ENCODE measurements at places on chromosomes 1 and 21.

DNA sequence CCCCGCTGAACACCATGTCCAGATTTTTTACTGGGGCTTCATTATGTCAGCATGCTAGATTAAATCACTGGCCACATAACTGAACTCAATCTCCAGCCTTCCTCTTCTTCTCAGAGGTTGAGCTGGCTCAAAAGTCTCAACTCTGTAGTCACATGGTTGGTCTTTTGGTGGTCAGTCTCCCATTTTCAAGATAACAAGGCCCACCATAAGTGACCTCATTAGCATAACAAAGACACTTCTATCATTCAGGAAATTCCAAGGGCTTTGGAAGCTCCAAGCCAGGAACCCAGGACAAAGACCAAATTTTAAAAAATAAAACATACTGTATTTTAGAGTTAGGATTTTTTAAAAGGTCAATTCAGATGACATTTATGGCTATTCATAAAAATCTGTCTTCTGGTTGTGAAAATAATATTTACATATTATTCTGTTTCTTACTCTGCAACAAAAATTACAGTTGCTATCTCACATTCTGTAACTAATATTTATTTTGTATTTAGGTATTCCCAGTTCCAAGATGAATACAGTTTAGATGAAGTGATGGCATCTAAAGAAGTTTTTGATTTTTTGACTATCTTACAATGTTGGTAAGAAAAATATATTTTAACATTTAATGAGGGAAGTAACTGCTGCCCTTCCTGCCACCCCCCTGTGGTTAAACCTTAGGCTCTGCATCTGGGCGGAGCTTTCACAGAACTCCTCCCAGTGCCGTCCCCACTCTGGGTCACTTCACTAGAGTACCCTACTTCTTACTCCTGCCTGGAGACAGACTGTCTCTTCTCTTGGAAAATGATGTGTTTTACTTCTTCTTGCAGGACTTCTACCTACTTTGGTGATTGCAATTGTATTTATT, 49.3 kb downstream of the SCP2 start:
- H3K4me1 ChIP-seq = no peaks in the 10 kb centered on the region
- no peak overlapping the region for H3K27ac ChIP-seq
- no peak overlapping the region for H3K4me3 ChIP-seq
- no peak for DNase-seq
- H3K27me3 ChIP-seq = no peaks in the 10 kb centered on the region

DNA sequence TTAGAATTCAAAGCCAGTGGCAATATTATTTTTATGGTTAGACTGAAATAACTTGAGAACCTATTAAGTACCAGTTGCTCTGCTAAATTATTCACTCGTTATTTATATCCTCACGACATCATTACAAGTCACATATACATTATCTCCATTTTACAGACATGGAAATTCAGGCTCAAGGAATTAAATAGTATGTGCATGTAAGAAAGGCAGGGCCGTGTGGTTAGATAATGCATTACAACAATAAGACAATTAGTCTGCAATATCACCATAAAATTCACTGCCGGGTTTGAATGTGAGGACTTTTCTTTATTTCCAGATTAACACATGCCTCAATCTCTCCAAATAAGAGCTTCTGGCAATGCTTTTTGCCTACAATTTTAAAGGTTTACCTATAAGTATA, 523.4 kb downstream of the PTBP2 start:
- H3K27me3 ChIP-seq = no peaks in the 10 kb centered on the region
- no peaks in the 10 kb centered on the region for H3K4me1 ChIP-seq
- no peak for DNase-seq
- H3K27ac ChIP-seq = no peak overlapping the region
- no peak overlapping the region for H3K4me3 ChIP-seq
- H3K36me3 ChIP-seq = no peaks in the 10 kb centered on the region

GRCh38 chr1:16605213-16605525, 8.2 kb downstream of the NBPF1 start:
- no peaks in the 10 kb centered on the region for H3K27me3 ChIP-seq
- peaks cover 38% of the 10 kb centered on the region for H3K36me3 ChIP-seq
- H3K4me1 ChIP-seq = no peaks in the 10 kb centered on the region
- H3K27ac ChIP-seq = no peak overlapping the region
- H3K4me3 ChIP-seq = no peak overlapping the region
- DNase-seq = no peak

DNA sequence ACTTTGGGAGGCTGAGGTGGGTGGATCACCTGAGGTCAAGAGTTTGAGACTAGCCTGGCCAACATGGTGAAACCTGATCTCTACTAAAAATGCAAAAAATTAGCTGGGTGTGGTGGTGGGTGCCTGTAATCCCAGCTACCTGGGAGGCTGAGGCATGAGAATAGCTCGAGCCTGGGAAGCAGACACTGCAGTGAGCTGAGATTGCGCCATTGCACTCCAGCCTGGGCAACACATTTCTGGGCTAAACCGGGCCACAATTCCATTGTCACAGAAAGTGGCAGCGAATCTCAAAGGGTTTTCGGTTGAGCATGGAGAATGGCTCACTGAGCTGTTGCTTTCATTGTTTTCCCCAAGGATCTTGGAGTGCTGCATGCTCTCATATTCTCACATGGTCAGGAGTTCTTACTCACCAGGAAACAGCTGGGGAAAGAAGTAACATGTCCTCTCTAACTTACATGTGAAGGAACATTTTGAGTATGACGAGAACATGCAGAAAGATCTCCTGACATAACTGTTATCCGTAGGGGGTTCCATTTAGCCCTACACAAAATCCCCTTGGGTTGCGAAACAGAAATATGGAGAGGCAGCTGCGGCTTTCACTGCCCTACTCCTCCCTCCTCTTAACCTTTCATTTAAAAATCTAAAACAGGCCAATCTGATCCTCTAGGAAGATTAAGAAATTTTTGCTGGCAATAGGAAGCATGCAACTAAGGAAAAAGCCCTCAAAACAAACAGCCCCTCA, 341.1 kb downstream of the PCP4 start:
- no peak overlapping the region for H3K27ac ChIP-seq
- no peaks in the 10 kb centered on the region for H3K4me1 ChIP-seq
- H3K36me3 ChIP-seq = no peaks in the 10 kb centered on the region
- H3K27me3 ChIP-seq = no peaks in the 10 kb centered on the region

DNA sequence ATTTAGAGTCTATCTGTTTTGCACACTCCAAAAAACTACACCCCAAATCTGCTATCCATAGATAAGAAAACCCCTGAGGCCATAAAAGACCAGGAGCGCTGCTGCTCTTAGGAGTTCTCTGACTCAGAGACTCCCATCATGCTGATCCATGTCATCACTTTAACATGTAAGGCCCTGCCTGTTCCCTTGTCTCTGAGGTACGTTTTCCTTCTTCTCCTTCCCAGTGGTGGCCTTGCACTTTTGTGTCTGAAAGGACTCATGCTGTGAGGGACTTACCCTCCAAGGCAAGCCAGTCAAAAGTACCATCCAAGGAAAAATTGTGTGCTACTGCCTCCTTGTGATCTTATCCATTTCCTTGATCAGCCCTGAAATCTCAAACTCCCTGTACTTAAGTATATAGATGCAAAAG, 427.4 kb upstream of the NCAM2 start:
- H3K27me3 ChIP-seq = no peaks in the 10 kb centered on the region
- no peak for DNase-seq
- no peaks in the 10 kb centered on the region for H3K36me3 ChIP-seq
- H3K27ac ChIP-seq = no peak overlapping the region
- H3K4me3 ChIP-seq = no peak overlapping the region

GRCh38 chr1:24898152-24898908, 31.7 kb downstream of the RUNX3 start:
- no peaks in the 10 kb centered on the region for H3K27me3 ChIP-seq
- DNase-seq = peak; percentile 31
- no peaks in the 10 kb centered on the region for H3K4me1 ChIP-seq
- H3K27ac ChIP-seq = no peak overlapping the region

- no peak overlapping the region for H3K27ac ChIP-seq
- no peak for DNase-seq
- H3K36me3 ChIP-seq = peaks cover 72% of the 10 kb centered on the region
- no peak overlapping the region for H3K4me3 ChIP-seq
- no peaks in the 10 kb centered on the region for H3K27me3 ChIP-seq
- H3K4me1 ChIP-seq = no peaks in the 10 kb centered on the region
Measured at GRCh38 chr1:6270401-6270800, 9.5 kb upstream of the GPR153 start.

- no peaks in the 10 kb centered on the region for H3K27me3 ChIP-seq
- no peak overlapping the region for H3K4me3 ChIP-seq
- H3K27ac ChIP-seq = no peak overlapping the region
- no peaks in the 10 kb centered on the region for H3K4me1 ChIP-seq
- no peaks in the 10 kb centered on the region for H3K36me3 ChIP-seq
Measured at GRCh38 chr1:229714964-229715603, 89.0 kb downstream of the URB2 start.

DNA sequence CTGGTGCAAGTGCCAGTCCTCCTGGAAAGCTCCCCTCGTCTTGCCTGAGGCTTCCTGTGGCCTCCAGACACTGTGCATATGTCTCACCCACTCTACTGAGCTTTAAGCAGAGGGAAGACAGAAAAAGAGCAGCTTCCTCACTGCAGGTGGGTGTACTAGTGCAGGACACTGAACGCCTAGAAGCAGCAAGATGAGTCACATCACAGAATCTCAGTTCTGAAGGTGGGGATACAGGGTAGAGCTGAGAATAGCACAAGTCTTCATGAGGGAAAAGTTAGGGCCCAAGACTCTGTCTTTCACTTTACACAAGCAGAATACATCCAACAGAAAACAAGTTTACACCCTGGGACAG, 37.4 kb downstream of the PCAT6 start:
- peaks cover 6% of the 10 kb centered on the region for H3K27me3 ChIP-seq
- no peaks in the 10 kb centered on the region for H3K4me1 ChIP-seq
- H3K27ac ChIP-seq = no peak overlapping the region
- no peak overlapping the region for H3K4me3 ChIP-seq
- DNase-seq = no peak

GRCh38 chr1:185681034-185681633, 53.1 kb upstream of the HMCN1 start:
- H3K4me3 ChIP-seq = no peak overlapping the region
- DNase-seq = peak; percentile 15
- H3K27ac ChIP-seq = no peak overlapping the region

- no peak for DNase-seq
- H3K4me1 ChIP-seq = no peaks in the 10 kb centered on the region
- H3K27ac ChIP-seq = no peak overlapping the region
- no peak overlapping the region for H3K4me3 ChIP-seq
- H3K27me3 ChIP-seq = peaks cover 6% of the 10 kb centered on the region
Measured at GRCh38 chr21:45366931-45367401, 38.0 kb upstream of the COL18A1 start.

DNA sequence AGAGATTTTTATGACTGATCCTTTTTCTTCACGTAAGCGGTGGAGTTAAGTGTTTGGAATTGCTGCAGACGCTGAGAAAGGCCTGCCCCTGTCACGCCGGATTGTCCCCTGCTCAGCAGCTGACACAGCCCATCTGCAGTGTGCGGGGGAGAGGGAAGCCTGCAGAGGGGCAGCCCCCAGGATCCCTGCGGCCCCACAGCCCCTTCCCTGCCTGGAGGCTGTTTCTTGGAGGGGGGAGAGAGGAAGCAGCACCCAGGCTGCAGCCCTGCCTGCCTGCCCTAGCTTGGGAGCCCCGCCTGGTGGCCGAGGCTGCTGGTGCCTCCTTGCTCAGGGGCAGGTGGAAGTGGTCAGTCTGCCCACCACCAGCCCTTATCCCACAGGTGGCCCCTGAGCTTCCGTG, 50.7 kb downstream of the PRDM16 start:
- no peak for DNase-seq

GRCh38 chr1:75618382-75618781, 7.5 kb upstream of the SLC44A5 start:
- H3K27ac ChIP-seq = no peak overlapping the region
- no peaks in the 10 kb centered on the region for H3K36me3 ChIP-seq
- H3K27me3 ChIP-seq = peaks cover 29% of the 10 kb centered on the region
- peaks cover 15% of the 10 kb centered on the region for H3K4me1 ChIP-seq
- no peak overlapping the region for H3K4me3 ChIP-seq
- DNase-seq = no peak

GRCh38 chr21:15686506-15686905, 43.3 kb upstream of the USP25 start:
- peaks cover 9% of the 10 kb centered on the region for H3K4me1 ChIP-seq
- H3K36me3 ChIP-seq = no peaks in the 10 kb centered on the region
- no peak for DNase-seq
- no peaks in the 10 kb centered on the region for H3K27me3 ChIP-seq
- H3K4me3 ChIP-seq = no peak overlapping the region
- no peak overlapping the region for H3K27ac ChIP-seq

- H3K4me3 ChIP-seq = peak overlapping the region; percentile 72
- H3K4me1 ChIP-seq = peaks cover 44% of the 10 kb centered on the region
- peak overlapping the region; percentile 73 for H3K27ac ChIP-seq
- peak; percentile 45 for DNase-seq
- H3K27me3 ChIP-seq = no peaks in the 10 kb centered on the region
- peaks cover 4% of the 10 kb centered on the region for H3K36me3 ChIP-seq
Measured at GRCh38 chr1:229557913-229558414, 543 bp downstream of the ABCB10 start.

DNA sequence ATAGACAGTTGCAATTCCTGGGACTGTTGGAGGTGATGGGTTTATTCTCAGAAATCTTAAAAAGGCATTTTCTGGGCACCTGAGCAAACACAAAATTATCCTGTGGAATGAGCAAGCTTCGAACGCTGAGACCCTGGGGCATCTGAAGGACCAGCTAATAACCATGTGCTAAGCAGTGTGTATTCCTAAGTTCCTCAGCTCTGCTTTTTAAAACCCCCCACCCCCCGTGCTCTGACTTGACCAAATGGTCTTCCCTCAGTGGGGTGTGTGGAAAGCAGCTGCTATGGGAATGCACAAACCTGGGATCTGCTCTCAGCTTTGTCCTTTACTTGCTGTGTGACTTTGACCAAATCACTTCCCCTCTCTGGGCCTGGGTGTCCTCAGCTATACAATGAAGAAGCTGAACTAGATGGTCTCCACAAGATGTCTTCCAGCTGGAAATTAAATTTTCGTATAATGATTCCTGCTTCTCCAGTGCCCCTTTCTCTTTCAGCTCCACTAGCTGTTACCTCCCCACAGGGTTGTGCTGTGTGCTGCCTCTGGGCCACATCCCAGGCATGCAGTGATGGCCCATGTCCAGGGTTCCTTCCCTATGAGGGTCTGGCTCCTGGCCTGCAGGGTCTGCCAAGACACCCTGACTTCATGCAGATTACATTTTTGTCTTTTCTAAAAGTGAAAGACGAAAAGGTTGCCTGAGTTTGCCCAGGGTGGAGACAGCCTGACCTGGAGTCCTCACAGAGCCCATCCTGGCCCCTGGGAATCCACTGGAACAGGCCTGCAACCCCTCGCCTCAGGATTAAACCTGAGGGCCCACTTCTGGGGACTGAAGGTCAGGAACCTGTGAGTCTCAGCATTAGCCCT, 14.9 kb upstream of the CD247 start:
- H3K4me1 ChIP-seq = peaks cover 14% of the 10 kb centered on the region
- H3K36me3 ChIP-seq = no peaks in the 10 kb centered on the region
- peak overlapping the region; percentile 55 for H3K27ac ChIP-seq
- H3K4me3 ChIP-seq = no peak overlapping the region

DNA sequence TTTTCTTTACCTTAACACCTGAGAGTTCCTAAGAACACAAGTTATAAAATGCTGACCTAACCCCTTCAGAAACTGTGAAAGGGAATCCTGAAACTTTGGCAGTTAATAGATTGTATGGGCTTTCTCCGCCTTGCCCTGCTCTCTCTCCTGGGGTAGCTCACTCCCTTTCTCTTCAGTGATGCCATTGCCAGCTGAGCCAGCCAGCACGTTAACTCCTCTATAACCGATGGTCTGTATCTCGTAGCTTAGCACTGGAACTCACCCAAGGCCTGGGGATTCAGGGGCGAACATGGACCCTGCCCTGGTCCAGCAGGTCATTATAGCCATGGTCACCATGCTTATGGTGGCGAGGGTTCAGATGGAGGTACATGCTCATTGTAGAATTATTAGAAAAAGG, 40.7 kb downstream of the TRAPPC10 start:
- DNase-seq = no peak
- no peaks in the 10 kb centered on the region for H3K4me1 ChIP-seq
- H3K27me3 ChIP-seq = no peaks in the 10 kb centered on the region
- no peak overlapping the region for H3K27ac ChIP-seq
- peaks cover 87% of the 10 kb centered on the region for H3K36me3 ChIP-seq
